ENCODE measurements at places on chromosomes 2 and 18.

GRCh38 chr18:68826121-68826520, 28.2 kb downstream of the CCDC102B start:
- DNase-seq, result no peak

DNA sequence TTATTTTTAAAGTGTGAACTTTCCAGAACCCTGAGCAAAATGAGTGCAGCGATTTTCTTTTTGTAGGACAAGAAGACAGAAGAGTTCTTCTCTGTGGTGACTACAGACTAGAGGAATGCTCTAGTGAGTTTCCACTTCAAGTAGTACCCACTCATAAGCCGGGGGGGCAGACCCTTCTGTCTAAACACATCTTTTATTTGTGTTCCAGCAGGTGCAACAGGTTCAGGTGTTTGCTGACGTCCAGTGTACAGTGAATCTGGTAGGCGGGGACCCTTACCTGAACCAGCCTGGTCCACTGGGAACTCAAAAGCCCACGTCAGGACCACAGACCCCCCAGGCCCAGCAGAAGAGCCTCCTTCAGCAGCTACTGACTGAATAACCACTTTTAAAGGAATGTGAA, 25.2 kb downstream of the PTRHD1 start:
- no peak for DNase-seq

- no peak for DNase-seq
These were observed 9.9 kb downstream of the TNP1 start for GRCh38 chr2:216849987-216850386.

GRCh38 chr18:25243754-25244153, 108.2 kb downstream of the ZNF521 start:
- DNase-seq, result no peak

DNA sequence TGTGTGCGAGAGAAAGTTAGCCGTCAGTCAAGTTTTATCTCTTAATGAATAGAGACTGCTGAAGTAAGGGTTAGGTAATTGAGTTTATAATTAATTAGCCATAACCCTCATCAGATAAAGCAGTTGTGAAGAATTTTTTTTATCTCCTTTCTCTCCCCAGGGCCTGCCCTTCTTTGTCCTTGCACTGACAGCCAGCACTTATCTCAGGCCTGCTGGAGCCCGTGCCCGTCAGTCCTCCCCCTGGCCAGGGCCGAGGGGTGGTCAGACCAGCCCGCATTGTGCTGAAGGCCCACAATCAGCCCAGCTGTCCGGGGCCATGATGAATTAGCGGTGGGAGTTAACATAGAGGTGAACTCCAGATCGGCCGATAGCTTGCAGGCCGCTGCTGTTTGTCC, 315.7 kb downstream of the GBX2 start:
- no peak for DNase-seq

GRCh38 chr2:226550801-226551200, 248.8 kb downstream of the IRS1 start:
- no peak for DNase-seq

GRCh38 chr2:215413974-215414373, 21.9 kb downstream of the FN1 start:
- no peak for DNase-seq

GRCh38 chr2:39782591-39782990, 3.5 kb upstream of the THUMPD2 start:
- DNase-seq, result no peak

DNA sequence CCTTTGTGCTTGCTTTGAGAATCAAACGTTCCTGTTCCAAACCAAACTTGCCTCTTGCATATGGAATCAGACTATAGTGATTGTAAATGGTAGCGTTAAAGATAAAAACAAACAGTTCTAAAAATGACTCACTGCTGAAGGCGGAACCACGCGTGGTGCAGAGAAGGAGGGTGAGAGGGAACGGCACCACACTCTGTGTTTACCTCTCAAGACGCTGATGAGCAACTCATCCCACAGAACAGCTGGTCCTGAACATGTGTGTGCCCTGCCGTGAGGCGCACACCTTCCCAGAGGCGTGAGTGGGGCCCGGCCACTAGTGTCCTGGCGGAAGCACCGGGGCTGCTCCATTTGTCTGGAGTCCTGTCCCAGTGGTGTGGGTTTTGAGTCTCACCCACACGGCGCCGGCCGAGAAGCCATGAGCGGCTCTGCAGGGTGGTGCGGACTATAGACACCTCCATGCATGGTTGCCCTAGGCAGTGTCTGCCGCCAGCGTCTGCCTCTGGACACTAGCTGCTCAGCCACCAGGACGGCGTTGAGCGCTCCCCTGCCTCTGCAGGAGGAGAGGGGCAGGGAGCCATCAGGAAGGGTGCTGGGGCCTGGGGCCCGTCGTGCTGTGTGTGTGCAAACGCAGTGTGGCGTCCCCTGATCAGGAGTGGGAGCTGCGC, 52.1 kb downstream of the NFATC1 start:
- no peak for DNase-seq

DNA sequence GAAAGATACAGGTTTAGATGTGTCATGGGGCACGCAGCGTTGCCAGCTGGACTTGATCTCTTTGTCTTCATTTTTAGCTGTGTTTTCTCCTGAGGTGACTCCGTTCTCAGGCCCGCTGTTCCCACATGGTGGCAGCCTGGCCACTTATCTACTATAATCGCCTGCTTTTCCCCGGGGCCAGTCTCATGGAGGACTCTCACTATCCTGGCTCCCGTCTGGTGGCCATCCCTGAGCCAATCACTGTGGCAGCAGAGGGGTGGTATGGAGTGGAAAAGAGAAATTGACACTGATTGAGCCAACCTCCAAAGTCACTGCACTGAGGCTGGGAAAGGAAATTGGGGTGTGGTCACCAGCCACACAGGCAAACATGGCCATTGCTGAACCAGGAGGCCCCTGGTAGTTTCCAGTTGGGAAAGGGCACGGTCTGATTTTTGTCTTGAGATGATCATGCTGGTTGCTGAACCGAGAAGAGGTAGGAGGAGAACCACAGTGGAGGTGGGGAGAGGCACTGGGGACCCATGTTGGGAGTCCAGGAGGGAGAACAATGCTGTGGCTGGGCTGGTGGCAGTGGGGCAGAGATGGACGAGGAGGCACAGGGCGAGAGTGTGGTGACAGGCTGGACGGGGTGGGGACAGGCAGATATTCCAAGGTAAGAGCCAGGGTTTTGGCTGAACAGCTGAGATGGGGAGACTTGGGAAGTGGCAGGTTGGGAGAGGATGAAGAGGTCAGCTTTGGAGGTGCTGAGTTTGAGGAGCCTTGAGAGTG, 45.6 kb downstream of the KCNIP3 start:
- DNase-seq, result no peak

DNA sequence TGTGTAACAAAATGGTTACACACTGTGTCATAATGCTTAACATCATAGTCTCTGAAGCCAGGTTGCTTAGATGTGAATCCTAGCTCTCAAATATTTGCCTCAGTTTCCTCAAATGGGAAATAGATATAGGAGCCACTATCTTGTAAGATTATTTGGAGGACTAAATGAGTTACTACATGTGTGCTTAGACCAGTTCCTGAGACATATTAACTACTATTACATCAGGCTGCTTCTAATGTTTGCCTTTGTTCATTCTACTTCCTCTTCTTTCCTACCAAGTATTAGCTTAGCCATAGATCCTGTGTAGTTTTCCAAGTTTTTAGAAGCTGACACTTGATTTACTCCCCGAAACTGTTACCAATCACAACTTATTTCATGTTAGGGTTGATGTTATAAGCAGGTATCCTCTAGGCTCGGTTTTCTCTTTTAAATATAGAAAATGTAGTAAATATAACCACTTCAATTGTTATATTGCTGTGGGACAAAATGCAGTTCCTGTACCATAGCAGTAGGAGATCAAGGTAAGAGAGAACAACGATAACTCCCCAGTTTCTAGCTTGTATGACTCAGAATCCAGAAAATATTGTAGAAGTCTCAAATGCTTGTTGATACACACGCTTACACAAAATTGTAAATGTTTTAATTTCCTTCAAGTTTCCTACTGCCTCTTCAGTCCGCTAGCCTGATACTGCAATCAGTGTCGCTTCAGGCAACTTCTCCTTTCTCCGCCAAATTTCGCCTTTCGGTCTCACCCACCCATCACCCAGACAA, 751 bp upstream of the DNAJC10 start:
- DNase-seq, result peak; percentile 21

DNA sequence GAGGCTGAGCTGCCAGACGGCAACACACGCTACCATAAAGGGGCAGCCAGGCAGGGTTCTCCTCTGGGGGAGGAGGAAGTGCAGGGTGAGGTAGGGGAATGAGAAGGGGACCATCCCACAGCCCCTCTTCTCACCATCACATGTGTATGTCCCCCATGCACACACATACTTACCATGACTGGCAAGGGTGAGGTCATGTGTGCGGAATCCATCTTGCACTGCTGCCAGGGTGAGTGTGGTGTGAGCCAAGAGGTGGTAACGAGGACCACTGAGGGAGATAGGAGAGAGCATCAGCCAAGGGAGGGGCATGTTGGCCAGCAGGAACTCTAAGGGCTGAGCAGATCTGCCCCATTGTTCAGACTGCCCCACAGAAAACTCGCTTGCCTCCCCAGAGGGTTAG, 7.1 kb downstream of the WDR54 start:
- DNase-seq, result no peak

DNA sequence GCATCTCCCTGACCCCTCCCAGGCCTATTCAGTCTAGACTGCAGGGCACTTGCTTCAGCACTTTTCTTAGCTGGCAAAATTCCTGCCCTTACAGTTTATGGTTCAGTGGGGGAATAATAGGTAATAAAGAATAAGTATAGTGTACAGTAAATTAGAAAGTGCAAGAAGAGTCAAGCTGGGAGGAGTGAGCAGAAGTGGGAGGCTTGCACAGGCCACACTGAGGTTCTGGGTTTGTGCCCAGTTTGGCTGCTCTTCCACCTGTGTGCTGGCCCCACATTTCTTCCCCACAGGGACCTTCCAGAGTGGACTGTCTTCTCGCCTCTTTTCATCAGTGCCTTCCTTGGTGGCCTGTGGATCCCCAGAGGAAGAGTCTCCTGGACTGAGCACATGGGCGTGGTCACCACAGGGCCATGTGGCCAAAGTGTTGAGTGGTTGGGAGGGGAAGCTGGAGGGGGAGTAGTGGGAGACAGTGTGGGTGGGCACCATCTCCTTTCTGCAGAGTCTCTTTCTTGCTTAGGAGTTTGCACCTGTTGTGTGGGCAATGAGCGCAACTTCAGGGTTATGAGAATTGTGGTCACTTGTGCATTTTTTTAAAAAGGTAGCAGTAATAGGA, 128.6 kb upstream of the ZSWIM2 start:
- no peak for DNase-seq

DNA sequence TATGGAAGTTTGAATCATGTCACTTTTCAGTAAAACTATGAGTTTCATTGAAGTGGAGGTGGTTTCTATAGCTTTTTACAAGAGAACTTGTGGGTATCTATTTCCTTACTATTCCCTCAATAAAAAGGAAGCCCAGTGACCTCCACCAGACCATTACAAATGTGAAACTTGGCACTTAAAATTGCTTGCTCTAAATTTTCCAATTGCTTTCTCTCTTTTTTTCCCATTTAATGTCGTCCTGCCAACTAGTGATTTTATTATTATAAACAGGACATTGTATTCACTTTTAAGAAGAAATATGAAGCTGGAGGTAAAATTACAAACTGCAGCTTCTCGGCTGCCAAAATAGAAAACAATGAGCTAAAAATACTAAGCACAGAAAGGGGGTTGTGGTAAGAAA, 208.2 kb upstream of the ALPP start:
- DNase-seq, result no peak

DNA sequence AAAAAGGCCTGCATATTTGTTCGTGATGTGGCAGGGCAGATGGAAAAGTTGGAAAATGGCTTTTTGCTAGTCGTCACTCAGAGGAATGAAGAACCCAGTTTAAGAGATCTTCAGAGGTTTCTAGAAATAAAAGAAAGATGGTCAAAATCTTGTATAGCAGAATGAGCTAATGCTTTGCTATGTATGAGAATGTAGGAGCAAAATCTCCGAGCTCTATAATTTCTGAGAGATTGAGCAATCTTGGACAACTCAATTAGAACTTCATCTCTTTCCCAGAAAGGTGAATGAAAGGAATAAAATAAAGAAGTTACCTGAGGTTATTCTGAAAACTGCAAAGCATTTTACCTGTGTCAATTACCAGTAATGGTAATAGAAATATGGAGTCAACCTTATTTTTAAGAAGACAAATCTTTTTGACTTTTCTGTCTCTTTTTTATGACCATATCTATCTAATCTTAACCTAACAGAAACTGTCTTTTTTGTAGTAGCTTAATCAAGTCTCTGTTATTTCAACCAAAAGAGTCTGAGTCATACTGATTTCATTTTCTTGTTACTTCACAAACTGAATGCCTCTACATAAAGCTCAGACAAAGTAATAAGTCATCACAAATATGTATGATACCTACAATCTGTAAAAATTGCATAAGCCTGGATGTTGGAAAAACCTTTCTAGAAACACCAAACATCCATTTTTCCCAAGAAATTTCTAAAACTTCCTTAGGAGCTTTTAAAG, 32.5 kb downstream of the CCDC68 start:
- no peak for DNase-seq

DNA sequence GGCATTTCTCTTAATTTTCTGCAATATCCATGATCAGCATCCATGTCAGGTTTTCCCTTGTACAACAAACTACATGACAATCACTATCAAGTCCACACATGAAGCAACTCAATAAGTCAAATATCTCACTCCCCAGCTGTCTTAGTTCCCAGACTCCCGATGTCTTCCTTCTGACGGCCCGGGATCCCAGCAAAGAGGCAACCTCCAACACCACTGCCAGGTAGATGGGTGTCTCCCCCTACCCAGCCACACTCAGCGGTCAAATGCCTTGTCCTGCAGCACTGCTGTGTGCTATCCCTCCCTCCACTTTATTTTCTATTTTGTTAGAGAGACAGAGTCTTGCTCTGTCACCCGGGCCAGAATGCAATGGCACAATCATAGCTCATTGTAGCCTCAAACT, 23.3 kb downstream of the TRABD2A start:
- no peak for DNase-seq

GRCh38 chr2:143815082-143815481, 685.9 kb downstream of the ARHGAP15 start:
- no peak for DNase-seq

DNA sequence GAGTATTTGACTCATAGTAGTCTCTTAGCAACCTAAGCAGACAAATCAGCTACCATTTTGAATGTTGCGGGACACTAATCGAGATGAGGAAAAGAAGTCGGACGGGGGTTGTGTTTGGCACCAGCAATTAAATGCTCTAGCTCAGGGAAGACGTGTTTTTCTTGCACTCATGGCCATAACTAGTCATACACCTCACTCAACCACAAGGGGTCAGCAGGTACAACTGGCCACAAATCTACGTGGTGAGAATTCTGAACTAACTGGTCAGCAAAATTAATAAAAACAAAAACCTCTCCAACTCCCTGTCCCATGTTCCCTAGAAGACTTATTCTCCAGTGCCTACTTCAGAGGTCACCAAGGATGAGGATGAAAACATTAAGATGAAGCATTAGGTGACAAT, 1467.8 kb downstream of the DPP10 start:
- no peak for DNase-seq

DNA sequence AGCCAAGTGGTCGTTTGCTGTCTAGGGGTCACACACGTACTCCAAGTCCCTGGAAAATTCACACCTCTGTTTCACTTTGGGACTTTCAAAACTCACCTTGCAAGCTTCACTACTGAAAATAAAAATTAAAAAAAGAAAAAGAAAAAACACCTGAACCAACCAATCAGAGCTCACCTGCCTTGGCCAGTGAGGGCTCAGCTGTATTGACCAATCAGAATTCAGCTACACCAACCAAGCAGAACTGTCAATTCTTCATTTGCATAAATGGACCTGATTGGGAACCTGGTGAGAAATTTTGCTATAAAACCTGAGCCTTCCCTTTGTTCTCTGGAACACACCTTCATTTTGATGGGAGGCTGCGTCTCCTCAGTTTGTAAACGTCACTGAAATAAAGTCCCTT, 176.4 kb downstream of the TTC32 start:
- no peak for DNase-seq

GRCh38 chr2:52391621-52392020, 1359.7 kb upstream of the NRXN1 start:
- no peak for DNase-seq
